ENCODE measurements at places on chromosomes 1 and 21. TPM values are rescaled to one million over a fixed set of nuclear protein-coding genes. Genes with fewer than 3 reads are reported as not detected.

- DNase-seq, result no peak
These were observed 1.6 kb downstream of the MFAP2 start for GRCh38 chr1:16978567-16979474.

GRCh38 chr1:202578001-202578504 is 132.2 kb downstream of the SYT2 start:
- no peak for DNase-seq

- no peak for DNase-seq
These were observed 86.8 kb upstream of the BCAR3 start for GRCh38 chr1:93768380-93768863.

SGIP1 gene
- not detected for total RNA-seq

GRCh38 chr1:19395678-19396192 is 83.6 kb downstream of the SLC66A1 start:
- DNase-seq, result no peak

- peak; percentile 41 for DNase-seq
These were observed 17.5 kb downstream of the MAB21L3 start for GRCh38 chr1:116128664-116129063.

ZNF648 gene
- not detected for total RNA-seq

- DNase-seq, result peak; percentile 41
These were observed at the start of gene CD244 for GRCh38 chr1:160862203-160863060. Gene CD244, minus strand, starts transcription at chr1:160862887. Its CDS starts 210 bp downstream, at chr1:160862677.

GRCh38 chr1:188590641-188591040 is 1761.9 kb downstream of the PLA2G4A start:
- DNase-seq, result no peak

GRCh38 chr1:197660389-197660788 is 114.9 kb downstream of the DENND1B start:
- no peak for DNase-seq

DNA sequence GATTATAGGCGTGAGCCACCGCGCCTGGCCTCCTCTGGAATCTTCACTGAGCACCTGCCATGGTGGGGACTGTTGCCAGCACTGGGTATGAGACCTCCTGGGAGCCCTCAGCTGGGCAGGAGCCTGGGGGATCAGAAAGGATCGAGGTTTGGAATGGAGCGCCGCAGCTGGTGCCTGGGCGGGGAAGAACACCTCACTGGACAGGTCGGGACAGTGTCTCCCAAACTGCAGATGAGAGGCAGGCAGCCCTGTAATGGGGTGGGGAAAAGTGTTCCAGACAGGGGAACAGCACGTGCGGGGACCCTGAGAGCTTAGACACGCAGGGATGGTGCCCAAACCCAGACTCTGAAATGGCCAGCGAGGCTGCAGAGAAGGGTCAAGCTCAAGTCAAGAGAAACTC is 150.9 kb upstream of the C1orf174 start:
- DNase-seq, result no peak

DNA sequence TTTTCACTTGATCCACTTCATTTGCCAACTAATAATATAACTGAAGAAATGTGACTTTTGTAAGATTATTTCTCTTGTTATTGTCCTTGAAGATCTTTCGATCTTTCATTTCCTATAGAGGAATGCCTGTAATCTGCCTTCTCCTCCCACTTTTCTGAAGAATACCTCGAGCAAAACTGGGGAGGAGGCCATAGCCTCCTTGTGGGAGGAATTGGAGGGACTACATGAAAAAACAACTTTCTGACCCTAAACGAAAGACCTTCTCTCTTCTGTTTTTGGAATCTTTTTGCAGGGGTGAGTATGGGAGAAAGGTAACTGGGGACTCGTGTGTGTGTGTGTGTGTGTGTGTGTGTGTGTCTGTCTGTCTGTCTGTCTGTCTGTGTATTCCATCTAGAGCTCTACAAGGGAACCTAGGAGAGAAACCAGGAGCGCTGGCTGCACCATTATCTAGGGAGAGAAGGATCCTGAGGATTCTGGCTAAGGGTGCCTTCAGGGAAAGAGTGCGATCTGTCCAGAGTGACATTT is 32.4 kb upstream of the MAB21L3 start:
- DNase-seq, result no peak
